Hepatocyte (in vitro differentiated cells): ENCODE measurements at places on chromosomes 11 and 22.

DNA sequence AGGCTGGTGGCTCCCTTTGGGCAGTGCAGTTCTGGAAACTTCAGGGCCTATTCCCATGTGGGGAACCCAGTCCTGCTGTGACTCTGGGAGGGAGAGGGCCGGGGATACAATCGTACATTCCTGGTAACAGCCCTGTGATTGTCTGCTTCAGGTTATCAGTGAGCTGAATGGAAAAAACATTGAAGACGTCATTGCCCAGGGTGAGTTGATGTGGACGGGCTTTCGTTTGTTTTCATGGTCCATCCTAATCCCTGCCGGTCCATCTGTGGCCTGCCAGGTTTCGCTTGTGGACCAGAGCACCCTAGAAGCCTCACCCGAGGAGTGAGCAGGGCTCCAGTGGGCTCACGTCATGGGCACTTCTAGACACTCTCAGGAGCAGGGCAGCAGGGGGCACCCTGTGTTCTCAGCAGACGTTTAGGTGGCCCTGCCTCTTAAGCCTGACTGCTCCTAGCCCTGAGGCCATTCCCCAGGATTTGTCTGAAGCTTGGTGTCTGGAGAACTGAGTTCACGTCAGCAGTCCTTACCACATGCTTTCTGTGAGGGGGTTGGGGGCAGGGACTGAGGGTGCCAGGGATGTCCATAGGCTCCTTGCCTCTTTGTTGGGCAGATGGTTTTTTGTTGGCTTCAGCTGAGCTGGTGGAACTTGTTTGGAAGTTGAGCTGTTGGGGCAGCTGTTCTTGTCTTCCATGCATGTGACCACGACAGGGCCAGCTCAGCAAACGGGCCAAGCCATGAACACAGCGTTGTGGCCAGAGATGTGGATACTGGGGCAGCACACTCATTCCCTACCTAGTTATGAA lies 1.9 kb downstream of the RPLP2 start:
- H3K4me1 ChIP-seq: peaks cover 7% of the 10 kb centered on the region
- no peaks in the 10 kb centered on the region for H3K36me3 ChIP-seq
- DNase-seq: no peak
- no peaks in the 10 kb centered on the region for H3K27me3 ChIP-seq
- no peak overlapping the region for H3K27ac ChIP-seq
- no peak overlapping the region for H3K4me3 ChIP-seq

DNA sequence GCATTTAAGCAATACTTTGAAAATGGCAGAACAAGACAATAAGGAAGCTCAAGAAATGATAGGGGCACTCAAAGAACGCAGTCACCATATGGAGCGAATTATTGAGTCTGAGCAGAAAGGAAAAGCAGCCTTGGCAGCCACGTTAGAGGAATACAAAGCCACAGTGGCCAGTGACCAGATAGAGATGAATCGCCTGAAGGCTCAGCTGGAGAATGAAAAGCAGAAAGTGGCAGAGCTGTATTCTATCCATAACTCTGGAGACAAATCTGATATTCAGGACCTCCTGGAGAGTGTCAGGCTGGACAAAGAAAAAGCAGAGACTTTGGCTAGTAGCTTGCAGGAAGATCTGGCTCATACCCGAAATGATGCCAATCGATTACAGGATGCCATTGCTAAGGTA lies 51.9 kb downstream of the SPECC1L start:
- no peaks in the 10 kb centered on the region for H3K27me3 ChIP-seq
- DNase-seq: no peak
- no peaks in the 10 kb centered on the region for H3K4me1 ChIP-seq
- H3K4me3 ChIP-seq: no peak overlapping the region
- H3K36me3 ChIP-seq: no peaks in the 10 kb centered on the region

- no peak for DNase-seq
- H3K4me3 ChIP-seq: no peak overlapping the region
- H3K36me3 ChIP-seq: no peaks in the 10 kb centered on the region
- H3K4me1 ChIP-seq: peaks cover 13% of the 10 kb centered on the region
These were observed 30.7 kb upstream of the TOLLIP start for GRCh38 chr11:1340111-1340510.

DNA sequence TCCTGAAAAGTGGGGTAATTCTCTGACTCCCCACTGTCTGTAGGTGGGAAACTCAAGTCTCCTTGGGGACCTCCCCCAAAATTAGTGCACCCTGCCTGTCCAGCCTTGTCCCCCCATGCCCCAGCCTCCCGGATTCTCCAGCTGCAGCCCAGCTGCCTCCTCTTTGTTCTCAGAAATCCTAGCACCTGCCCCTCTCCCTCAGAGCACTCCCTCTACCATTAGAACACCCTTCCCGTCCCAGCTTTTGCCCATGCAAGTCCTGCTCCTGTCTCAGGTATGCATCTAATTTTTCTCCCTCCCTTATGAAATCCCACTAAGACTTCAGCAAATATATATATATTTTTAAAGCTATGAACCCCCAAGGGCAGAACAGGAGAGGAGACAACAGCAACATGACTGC lies 37.3 kb downstream of the LRFN4 start:
- H3K4me1 ChIP-seq: no peaks in the 10 kb centered on the region
- DNase-seq: no peak
- no peak overlapping the region for H3K27ac ChIP-seq
- H3K36me3 ChIP-seq: no peaks in the 10 kb centered on the region
- H3K4me3 ChIP-seq: no peak overlapping the region
- H3K27me3 ChIP-seq: no peaks in the 10 kb centered on the region

DNA sequence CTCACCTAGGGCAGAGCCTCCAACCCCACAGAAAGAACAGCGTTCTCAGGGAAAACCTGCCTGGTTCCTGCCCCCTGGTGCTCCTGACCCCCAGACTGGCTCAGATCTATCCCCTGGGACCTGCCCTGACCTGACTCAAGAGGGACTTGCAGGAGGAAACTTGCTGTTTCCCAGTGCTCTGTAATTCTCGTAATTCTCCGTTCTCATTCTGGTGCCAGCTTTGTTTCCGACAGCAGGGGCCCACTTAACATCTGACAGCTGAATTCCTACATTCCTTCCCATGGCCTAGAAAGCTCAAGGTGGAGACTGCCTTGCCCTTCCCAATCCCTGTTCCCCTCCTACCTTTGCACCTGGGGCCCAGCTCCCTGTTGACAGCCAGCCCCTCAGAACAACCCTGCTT lies 12.5 kb upstream of the CSF2RB start:
- H3K4me3 ChIP-seq: no peak overlapping the region
- H3K27me3 ChIP-seq: peaks cover 8% of the 10 kb centered on the region
- no peak for DNase-seq
- no peak overlapping the region for H3K27ac ChIP-seq
- H3K36me3 ChIP-seq: no peaks in the 10 kb centered on the region

- no peaks in the 10 kb centered on the region for H3K4me1 ChIP-seq
These were observed 33.8 kb downstream of the SYT13 start for GRCh38 chr11:45252134-45252856.

GRCh38 chr11:37712251-37712650 lies 1114.2 kb upstream of the RAG2 start:
- H3K4me1 ChIP-seq: no peaks in the 10 kb centered on the region
- H3K36me3 ChIP-seq: no peaks in the 10 kb centered on the region
- H3K27ac ChIP-seq: no peak overlapping the region
- H3K4me3 ChIP-seq: no peak overlapping the region
- no peaks in the 10 kb centered on the region for H3K27me3 ChIP-seq

DNA sequence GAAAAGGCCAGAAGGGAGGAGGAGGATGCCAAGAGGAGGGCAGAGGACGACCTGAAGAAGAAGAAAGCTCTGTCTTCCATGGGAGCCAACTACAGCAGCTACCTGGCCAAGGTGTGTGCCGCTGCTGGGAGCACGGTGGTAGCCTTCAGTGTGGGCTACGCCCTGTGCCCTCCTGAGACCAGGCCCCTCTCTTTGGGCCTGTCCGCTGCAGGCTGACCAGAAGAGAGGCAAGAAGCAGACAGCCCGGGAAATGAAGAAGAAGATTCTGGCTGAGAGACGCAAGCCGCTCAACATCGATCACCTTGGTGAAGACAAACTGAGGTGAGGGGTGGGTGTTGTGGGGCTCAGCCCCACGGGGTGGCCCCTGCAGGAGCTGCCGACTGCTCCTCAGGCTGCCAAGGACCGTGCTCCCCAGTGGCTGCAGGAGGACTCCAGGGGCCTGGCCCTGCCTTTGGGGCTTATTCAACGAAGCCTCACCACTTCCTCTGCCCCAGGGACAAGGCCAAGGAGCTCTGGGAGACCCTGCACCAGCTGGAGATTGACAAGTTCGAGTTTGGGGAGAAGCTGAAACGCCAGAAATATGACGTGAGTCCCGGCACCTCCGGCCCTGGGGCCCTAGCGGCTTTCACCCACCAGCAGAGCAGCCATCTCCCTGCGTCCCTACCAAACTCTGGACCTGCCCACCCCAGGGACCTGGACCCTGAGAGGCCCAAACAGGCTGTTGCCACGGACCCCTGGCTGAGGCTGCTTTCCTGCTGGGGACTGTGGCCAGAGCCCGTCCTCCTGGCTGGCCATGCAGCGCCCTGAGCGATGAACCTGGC lies 12.6 kb upstream of the MRPL23 start:
- DNase-seq: no peak
- H3K36me3 ChIP-seq: no peaks in the 10 kb centered on the region
- H3K4me3 ChIP-seq: no peak overlapping the region
- H3K27ac ChIP-seq: no peak overlapping the region
- peaks cover 21% of the 10 kb centered on the region for H3K4me1 ChIP-seq

GRCh38 chr11:31810779-31811647 lies at the start of gene PAX6:
PAX6 (minus strand) TSS chr11:31811322; CDS start chr11:31806411, 4,911 bp downstream.
- peaks cover 100% of the 10 kb centered on the region for H3K27me3 ChIP-seq
- DNase-seq: no peak
- H3K4me1 ChIP-seq: peaks cover 42% of the 10 kb centered on the region
- H3K4me3 ChIP-seq: peak within 1 kb of the TSS; percentile 12

- DNase-seq: peak; percentile 86
- no peak overlapping the region for H3K4me3 ChIP-seq
- H3K27me3 ChIP-seq: no peaks in the 10 kb centered on the region
- no peaks in the 10 kb centered on the region for H3K4me1 ChIP-seq
These were observed 146.5 kb upstream of the RAG2 start for GRCh38 chr11:36744375-36745168.

DNA sequence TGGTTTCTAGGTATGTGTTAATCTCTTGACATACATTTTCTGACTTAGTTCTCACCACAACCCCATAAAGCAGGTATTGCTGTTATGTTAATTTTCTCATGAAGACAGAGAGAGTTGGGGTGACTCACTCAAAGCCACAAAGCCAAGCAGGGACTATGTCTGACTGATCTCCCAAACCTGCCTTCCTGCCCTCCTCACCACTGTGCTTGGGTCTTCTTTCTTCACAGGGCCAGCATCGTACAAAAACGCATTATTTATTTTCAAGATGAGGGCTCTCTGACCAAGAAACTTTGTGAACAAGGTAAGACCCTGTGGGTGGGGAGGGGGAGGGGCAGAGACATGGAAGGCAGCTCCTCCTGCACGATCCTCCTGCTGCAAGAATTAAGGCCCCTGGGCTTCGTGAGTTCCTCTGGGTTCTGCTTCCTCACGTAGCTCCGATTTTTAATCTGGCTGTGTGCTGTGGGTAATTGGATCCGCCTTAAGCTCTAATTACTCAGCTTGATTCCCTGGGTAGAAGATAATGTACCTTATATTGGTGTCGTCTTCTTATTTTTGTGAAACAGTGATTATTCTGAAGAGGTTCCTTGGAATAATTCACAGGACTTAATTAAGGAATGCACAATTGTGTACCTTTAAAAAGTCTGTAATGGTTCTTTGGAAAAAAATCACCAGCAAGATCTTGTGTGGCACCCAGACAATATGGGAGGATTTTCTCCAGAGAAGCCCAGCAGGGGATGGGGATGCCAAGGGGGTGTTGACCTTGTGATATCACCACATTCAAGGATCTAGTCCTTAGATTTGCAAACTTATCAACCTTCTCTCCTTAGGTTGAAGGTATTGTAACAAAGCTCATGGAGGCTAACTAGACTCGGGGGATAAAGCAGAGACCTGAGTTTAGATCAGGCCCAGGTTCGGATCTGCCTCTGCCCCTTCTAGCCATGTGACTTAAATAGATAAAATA lies 112.9 kb downstream of the SPON1 start:
- DNase-seq: no peak
- H3K27me3 ChIP-seq: no peaks in the 10 kb centered on the region
- H3K4me3 ChIP-seq: no peak overlapping the region
- H3K36me3 ChIP-seq: no peaks in the 10 kb centered on the region
- H3K27ac ChIP-seq: no peak overlapping the region

GRCh38 chr11:14644226-14645014 lies 816 bp downstream of the PDE3B start:
- peaks cover 22% of the 10 kb centered on the region for H3K4me1 ChIP-seq
- no peaks in the 10 kb centered on the region for H3K36me3 ChIP-seq
- H3K27me3 ChIP-seq: no peaks in the 10 kb centered on the region
- peak overlapping the region; percentile 88 for H3K4me3 ChIP-seq

DNA sequence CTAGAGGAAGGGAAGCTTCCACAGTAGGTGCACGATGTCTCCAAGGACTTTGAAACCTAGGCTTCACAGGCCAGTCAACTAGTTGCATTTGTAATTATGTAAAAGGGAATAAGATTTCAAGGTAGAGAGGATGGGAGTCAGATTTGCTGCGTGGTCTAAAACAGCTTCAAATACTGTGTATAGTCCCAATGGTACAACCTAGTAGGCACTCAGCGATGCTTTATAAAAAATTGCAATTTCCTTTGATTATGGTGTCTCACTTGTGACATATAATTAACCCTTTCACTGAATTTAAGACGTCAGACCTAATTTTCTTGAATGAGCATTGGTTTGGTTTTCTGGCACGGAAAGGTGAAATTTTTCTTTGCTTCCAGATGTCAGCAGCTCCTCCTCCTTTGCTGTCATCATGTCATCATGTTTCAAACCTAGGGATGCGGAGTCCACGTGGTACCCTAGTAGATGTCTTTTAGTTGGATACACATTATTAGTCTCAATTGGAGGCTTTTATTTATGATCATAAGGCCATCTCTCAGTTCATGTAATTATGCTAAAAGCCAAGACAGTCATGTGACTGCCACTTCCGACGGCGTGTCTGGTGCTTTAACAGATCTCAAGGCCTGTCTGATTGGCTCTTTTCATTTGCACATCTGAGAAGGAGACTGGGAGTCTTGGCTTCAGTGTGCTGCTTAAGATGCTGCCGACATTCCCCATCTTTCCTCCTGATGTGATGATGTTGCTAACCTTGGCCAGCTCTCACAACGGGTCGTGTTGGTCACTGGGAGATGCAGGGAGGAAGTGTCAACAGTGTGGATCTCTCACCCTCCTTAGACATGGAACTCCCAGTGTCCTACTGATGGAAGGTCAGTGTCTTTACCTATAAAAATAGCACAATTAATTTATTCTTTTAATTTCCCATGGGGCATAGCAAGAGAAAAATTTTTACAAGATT lies 134.0 kb downstream of the HIPK3 start:
- peaks cover 5% of the 10 kb centered on the region for H3K27me3 ChIP-seq
- H3K4me3 ChIP-seq: no peak overlapping the region
- no peak for DNase-seq
- no peak overlapping the region for H3K27ac ChIP-seq
- no peaks in the 10 kb centered on the region for H3K4me1 ChIP-seq
- no peaks in the 10 kb centered on the region for H3K36me3 ChIP-seq
